Activated T-helper 1 cell treated with anti-CD3 and anti-CD28 coated beads, Interleukin-2, amount 50 U/mL, for 16 hours (primary cell): ENCODE measurements at places on chromosomes 7 and 10.

DNA sequence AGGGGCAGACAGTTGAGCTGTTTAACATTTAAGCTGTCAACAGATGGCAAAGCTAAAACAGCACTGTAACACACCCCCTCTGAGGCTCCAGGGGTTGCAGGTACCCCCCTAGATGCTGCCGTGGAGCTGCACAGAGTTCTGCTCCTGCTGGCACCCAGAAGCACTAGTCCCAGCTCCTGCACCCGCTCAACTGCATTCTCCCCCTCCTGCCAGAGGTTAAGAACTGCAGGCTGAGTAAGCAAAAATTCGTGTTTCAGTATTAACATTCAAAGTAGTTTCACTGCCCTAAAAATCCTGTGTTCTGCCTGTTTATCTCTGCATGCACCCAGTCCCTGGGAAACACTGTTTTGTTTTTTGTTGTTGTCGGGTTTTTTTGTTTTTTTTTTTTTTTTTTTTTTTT, 790.8 kb upstream of the KCND2 start:
- no peak for DNase-seq

GRCh38 chr7:128359939-128360338, 1.6 kb downstream of the PRRT4 start:
- DNase-seq, result no peak

- DNase-seq, result no peak
Observed at GRCh38 chr7:36129048-36129534, 24.0 kb upstream of the EEPD1 start.

- DNase-seq, result no peak
Observed at GRCh38 chr7:27689591-27690164, 27.0 kb upstream of the HIBADH start.

GRCh38 chr10:110410329-110411046, 87.2 kb upstream of the DUSP5 start:
- DNase-seq, result no peak

GRCh38 chr7:148204639-148205304, 385.8 kb upstream of the C7orf33 start:
- no peak for DNase-seq

DNA sequence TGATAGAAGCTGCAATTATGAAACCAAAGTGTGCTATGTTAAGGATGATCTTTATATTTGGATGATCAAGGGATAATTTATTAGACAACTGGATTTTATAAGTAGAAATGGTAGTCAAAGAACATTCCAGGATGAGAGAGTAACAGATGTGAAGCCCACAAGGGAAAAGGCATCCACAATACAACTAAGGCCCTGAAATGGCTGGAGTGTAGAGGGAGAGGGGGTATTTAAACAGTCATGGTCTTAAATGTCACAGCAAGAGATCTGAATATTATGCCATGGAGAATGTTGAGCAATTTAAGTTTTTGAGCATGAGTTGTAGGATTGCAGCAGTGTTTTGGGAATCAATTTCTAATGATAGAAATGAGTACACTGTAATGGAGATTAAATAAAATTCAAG, 282.3 kb upstream of the DKK1 start:
- DNase-seq, result no peak

DNA sequence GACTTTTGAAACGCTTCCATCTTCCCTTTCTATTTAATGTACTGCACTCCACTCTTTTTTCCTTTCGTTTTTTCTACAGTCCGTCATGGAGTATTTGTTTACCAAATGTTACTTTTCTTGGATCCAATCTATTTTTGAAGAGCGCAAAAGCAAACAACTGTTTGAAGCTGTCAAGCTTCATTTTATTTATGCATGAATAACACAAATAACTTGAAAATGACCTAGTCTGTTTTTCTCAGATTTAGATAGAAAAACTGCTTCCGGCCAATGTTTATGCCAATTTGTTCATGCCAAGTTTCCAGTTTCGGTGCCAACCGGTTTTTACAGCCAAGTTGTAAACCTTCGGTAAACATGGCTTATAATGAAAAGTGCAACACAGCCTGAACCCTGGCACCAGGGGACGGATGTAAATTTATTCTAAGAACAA, 150.9 kb upstream of the KLF6 start:
- DNase-seq, result no peak

DNA sequence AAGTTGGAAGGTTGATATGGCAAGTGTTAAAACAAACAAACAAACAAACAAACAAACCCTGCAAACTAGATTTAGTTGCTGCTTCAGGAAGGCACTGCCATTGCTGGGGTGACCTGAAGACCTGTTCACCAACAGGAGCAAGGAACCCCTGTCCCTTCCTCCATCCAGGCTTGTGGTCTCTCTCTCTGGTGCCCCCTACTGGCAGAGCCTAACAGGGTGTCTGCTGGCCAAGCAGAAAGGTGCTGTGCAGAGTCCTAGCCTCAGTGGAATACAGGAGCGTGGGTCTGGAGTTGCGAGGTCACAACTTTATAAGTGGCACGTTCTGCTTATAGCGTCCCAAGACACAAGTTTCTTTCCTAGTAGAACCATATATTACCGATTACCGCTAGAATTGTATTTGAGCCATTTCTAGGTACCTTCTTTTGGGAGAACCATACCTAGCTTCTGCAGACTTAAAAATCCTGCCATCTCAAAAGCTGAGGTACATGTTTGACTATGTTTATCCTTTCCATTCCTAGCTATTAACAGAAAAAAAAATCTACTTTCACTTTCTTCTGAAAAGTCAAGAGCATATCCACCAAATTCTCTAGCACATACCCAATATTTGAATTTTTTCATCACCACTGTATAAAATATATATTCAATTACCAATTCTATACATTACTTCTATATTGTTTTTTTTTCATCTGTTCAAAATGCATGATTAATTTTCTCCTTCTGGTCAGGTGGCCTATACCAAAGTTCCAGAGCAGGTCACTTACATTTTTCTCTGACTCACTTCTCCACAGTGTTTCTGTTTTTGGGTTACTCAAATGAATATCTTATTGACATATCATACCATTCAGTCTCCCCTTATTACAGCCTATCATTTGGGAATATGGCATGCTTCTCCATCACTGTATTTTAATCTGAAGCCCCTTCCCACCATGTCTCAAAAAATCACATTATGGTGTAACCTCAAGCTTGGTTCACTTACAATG, 29.1 kb upstream of the CALD1 start:
- DNase-seq, result peak; percentile 47

DNA sequence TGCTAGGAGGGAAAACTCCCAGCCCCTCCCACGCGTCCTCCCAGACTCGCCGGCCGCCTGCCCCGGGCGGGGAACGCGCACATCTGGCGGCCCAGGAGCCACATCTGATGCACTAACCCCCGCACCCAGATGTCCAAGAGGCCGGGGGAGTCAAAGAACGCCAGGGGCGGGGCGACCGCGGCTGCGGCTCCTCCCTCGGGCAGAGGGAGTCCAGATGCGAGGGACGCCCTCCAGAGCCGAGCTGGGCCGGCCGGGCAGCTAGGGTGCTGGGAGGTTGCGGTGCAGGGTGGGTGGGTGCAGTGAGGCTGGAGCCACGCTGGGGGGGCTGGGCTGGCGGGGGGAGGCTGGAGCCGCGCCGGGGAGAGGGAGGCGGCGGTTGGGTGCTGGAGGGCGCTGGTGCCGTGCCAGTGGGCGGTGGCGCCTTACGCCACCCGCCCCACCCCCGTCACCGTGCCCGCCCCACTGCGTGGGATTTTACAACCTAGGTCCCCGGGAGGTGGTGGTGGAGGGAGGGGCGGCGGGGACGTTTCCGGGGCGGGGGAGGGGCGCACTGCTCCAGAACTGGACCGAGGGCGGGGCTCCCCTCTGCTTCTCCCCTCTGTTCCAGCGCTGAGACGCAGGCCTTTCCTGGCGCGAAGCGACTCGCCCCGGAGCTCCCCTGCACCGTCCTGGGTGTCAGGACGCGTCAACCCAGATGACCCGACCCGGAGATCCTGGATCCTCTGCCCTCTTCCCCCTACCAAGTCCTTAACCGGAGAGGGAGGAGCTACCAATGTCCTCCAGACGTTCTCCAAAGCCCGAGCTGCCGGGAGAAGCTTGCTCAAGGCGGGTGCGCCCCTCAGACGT, 109.1 kb downstream of the REEP3 start:
- peak; percentile 59 for DNase-seq

DNA sequence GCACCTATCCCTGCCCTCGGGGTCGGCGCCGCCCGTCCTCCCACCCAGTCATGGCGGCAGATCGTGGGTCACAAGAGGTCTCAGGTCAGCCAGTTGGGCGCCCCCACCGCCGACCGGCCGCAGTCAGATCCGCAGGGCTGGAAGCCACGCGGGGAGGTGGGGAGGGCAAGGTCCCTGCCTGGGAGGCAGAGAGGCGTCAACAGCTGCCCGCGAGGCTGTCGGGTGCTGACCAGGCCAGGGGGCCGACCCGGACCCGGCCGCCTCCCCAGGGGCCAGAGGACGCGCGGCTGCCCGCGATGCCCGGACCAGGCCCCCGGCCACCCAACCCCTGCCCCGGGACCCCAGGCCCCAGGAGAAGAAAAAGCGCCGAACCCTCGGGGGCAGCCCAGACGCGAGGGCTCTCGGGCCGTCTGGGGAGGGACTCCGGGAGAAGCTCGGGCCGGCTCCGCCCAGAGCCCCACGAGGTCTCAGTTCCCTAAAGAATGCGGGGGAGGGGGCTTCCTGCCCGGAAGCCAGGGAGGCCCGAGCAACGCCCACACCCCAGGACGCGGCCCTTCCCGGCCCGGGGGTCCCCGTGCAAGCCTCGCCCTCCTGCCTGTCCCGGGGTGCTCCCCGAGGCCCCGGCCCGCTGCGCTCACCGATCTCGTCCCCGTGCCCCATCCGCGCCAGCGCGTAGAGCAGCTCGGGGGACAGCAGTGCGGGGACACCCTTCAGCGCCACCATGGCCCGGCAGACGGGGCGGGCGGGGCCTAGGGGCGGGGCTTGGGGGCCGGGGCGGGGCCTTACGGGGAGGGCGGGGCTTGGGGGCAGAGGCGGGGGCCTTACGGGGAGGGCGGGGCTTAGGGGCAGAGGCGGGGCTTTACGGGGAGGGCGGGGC, at the start of gene FUOM:
Gene FUOM, minus strand, starts transcription at position 735 of the 877 bp plus-strand sequence. Its CDS starts 12 bp downstream, at position 723.
- peak; percentile 39 for DNase-seq

DNA sequence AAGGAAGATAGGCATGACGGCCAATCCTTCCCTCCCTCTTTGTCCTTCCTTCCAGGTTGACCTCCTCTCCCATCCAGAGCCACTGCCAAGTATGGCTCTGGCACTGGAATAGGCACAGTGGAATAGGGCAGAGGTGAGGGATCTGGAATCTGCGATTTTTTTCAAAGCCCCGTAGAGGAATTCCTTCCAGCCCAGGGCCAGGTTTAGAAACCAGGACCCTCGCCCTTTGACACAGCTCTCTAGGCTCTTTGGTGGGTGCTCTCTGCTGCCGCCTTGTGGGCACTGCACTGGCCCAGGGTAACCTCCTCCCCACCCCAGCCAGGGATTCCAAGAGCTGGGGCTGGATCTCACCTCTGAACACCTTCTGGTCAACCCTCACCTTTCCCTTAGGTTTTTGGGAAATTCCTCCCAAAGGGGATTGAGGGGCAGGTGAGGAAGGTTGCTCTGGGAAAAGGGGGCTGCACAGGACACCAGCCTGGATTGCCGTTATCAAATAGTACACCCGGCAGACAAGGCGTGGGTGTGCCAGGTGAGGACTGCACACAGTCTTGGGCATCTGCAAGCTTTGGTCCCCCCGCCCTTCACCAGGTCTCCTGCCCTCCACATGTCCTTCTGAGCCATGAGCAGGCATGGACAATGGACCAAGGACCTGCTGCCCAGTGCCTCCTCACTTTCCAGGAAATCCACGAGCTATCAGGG, 22.8 kb downstream of the C10orf105 start:
- DNase-seq, result peak; percentile 37

- DNase-seq, result peak; percentile 32
Observed at GRCh38 chr7:3154881-3155494, 111.3 kb upstream of the CARD11 start.

DNA sequence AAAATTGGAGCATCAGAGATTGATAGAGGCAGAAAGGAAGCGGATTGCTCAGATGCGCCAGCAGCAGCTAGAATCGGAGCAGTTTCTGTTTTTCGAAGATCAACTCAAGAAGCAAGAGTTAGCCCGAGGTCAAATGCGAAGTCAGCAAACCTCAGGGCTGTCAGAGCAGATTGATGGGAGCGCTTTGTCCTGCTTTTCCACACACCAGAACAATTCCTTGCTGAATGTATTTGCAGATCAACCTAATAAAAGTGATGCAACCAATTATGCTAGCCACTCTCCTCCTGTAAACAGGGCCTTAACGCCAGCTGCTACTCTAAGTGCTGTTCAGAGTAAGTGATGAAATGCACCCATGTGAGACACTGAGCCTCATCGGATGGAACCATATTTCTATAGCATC, 33.1 kb downstream of the STAMBPL1 start:
- DNase-seq, result no peak

DNA sequence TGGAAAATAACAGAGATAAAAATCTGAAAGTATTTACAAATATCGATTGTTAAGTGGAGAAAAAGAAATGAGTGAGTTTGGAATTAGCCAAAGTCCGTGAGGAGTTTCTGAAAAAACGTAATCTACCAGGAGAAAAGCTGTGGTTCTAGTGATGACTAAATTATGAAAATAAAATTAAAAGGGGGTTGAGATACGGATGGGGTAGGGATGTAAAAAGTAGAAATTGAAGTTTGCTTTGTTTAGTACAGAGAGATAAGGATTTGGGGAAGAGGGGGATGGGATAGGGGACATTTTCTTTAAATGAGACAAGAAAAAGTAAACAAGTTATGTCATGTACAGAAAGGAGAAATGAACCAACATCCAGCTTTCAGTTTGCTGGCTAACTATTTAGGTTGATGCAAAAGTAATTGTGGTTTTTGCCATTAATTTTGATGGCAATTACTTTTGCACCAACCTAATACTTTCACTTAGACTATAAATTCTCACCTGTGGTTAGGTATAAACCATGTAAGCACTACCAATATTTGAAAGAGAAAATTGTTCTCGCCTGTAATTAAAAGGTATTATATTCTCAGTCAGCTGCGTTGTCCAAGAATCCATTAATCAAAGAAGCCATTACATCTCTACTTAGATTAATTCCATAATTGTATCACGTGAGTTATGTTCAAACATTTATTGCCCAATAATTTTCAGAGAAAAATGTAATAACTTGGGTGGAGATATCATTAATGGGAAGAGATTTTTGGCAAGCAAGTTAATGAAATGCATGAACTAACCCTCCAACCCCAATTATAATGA, 143.0 kb upstream of the NRP1 start:
- DNase-seq, result no peak

GRCh38 chr7:114623146-114623545, 208.5 kb downstream of the FOXP2 start:
- DNase-seq, result no peak

- no peak for DNase-seq
Observed at GRCh38 chr10:121138918-121139317, 287.8 kb downstream of the WDR11 start.

DNA sequence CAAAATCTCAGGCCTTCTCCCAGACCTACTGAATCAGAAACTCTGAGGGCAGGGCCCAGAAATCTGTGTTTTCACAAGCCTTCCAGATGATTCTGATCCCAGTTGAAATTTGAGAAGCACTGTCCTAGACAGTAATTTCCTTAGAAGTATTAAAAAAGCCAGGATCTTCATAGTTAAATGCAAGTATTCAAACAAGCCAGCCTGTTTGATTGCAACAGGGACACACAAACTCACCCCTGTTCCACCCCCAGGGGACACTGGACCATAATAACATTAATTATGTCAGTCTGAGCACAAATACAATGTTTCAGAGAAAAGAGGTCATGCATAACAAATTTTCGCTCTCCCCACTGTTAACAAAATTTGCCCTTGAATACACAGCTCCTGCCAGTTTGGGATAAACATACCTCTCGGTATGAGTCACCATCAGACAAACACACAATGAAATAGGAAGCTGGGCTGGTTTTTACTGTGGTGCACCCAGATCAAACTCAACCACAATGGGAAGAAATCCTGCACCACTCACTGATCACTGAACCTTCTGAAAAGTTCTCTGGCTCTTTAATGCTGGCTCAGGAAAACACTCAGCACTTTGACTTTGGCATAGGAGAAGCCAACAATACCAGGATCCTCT, 34.3 kb downstream of the ABLIM1 start:
- DNase-seq, result no peak
